ENCODE measurements at places on chromosomes 3 and 15.

GRCh38 chr15:60520013-60520824 lies 41.3 kb upstream of the ICE2 start:
- no peak for DNase-seq

GRCh38 chr3:101928890-101929289 lies 79.6 kb downstream of the NFKBIZ start:
- no peak for DNase-seq

DNA sequence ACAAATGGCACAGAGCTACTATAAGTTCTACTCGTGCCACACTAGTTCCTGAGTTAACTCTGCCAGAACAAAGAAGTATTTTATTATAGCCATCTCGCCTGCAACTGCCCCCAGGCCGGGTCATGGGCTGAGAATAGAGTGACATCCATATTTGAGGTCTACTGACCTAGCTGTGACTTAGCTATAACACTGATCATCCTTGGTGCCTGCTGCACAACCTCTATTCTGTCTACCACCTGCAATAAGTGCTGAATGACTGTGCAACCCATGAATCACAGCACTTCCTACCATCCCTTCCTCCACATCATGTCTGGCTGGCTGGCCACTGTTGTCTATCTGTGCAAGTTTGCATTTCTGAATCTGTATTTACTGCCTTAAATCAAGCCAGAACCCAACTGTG lies 506.5 kb upstream of the TBL1XR1 start:
- DNase-seq: no peak

DNA sequence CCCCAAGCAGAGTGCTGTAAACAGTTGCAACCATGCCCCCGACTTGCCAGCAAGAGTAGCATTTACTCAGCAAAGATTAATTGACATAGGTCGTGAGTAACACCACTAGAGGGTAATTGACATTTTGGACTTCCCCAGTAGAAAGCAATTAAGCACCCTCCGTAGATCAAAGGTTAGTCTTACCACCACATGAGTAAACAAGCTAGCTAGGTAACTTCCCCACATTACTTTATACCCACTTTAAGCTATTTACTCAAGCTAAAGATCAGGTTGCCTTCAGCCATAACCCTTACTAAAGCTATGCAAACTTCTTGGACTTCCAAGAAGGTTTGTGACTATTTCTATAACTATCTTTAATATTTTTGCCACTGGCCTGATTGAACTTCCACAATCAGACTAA lies 1072.7 kb downstream of the OTOL1 start:
- DNase-seq: no peak

DNA sequence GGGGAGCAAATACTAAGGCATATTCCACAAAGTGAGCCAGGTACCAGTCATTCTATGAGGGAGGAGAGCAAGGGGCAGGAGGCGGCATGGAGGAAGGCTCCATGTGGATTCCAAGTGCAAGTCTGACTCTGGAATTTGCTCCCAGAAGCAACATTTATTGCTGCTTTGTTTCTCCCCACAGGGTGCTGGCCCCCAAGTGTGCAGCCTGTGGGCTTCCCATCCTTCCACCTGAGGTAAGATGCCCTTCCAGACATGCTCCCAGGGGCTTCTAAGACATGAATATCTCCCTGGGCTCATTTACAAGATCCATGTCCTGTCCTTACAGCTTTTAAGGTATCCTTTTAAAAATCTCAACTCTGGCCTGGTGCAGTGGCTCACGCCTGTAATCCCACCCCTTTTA lies 15.9 kb upstream of the SACM1L start:
- DNase-seq: no peak

DNA sequence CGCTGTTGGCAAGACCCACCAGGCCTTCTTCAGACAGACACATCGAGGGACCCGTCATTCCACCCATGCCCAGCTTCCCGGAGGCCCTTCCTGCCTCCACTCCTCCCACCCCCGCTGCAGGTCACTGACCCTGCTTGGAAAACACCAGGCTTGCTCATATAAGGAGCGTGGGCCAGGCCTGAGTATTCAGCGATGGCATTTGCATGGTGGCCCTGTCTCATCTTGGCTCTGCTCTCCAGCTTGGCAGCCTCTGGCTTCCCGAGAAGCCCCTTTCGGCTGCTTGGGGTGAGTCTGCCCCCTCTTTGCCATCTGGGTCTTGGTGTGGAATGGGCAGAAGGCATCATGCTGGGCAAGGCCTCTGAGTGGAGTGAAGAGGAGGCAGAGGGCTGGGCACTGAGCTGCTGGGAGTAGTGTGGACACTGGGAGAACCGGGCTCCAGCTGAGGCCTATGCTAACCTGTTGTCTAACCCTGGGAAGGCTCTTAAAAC lies at the start of gene ITIH3:
TSS of gene ITIH3 (plus strand) at position 185 of the 488 bp plus-strand sequence. CDS start at position 193, 8 bp downstream.
- DNase-seq: no peak

GRCh38 chr3:45954306-45954705 lies 11.0 kb downstream of the CXCR6 start:
- DNase-seq: no peak

DNA sequence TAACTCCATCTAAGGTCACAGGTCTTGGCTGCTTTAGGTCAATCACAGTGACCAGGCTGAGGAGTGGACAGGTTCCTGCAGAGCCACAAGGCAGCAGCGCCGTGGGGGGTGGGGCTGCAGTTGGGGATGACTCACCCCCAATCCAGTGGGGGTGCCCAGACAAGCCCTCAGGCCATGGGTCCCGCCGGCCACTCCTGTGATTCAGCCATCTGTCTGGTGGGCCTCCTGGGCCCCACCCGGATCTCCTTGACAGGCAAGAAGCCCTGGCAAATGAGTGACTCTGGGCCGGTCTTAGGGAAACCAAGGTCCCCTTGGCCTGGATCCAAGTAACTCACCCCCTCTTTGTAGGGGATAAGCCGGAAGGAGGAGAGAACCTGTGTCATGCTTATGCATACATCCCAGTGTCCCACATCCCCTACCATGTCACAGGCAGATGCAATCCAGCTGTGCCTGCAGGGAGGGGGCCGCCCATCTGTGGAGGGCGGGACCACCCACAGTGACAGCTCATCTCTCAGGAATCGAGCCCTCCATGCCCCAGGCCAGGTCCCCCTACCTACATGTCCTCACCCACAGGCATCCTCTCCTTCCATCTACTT lies 495 bp upstream of the COL7A1 start:
- no peak for DNase-seq

- DNase-seq: no peak
Observed at GRCh38 chr3:152857082-152857481, 22.2 kb downstream of the P2RY1 start.

GRCh38 chr3:192408647-192409200 lies 318.6 kb downstream of the FGF12 start:
- DNase-seq: peak; percentile 14

DNA sequence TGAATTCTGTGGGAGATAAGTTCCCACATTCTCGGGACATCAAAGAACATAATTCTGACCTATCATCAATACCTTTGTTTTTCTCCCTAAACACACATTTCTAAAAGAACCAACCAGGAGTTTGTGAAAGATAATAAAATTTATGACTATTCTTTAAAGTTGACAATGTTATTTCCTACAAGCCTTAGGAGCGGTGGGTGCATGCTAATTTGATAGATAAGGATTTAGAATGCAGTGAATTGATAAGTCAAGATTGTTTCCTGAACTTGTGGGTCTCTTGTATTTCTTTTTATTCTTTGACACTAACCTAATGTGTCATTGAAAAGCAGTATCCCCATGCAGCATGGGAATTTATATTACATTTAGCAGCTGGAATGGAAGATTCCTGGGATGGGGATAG lies 10.3 kb upstream of the UBE2E2 start:
- DNase-seq: no peak

GRCh38 chr3:43632269-43632733 lies 10.5 kb upstream of the ANO10 start:
- no peak for DNase-seq

DNA sequence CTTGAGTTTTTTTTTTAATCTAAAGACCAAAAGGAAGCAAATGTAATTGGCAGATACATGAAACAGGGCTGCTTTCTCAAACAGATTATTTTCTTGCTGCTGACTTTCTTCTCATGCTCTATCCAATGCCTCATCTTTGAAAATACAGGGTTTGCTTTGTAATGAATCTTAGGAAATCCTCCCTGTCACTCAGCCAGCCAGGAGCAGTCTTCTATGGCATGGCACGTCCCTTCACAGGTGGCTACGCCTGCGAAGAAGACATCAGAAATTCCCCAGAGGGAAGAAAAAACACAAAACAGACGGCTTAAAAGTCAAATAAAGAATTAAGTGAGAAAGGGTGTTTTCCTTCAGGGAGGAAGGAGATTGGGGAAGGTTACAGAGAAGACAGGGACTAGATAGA lies 242.5 kb downstream of the IGSF11 start:
- DNase-seq: no peak

DNA sequence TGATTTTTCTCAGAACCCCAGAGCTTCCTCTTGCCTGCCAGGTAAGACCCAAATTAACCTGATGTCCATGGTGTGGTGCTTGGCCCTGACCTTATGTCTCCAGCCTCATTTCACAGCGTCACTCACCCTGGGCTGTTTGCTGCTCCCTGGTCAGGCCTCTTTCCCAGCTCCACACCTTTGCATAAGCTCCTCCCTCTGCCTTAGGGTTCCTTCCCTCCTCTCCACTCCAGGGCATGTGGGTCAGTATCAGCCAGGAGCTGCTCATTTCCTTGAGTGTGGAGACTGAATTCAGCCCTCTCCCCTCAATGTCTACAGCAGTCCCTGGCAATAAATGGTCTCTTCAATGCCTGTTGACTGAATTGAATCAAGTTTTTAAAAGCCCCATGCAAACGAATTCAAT lies 75.6 kb upstream of the ANKRD34C start:
- DNase-seq: no peak

DNA sequence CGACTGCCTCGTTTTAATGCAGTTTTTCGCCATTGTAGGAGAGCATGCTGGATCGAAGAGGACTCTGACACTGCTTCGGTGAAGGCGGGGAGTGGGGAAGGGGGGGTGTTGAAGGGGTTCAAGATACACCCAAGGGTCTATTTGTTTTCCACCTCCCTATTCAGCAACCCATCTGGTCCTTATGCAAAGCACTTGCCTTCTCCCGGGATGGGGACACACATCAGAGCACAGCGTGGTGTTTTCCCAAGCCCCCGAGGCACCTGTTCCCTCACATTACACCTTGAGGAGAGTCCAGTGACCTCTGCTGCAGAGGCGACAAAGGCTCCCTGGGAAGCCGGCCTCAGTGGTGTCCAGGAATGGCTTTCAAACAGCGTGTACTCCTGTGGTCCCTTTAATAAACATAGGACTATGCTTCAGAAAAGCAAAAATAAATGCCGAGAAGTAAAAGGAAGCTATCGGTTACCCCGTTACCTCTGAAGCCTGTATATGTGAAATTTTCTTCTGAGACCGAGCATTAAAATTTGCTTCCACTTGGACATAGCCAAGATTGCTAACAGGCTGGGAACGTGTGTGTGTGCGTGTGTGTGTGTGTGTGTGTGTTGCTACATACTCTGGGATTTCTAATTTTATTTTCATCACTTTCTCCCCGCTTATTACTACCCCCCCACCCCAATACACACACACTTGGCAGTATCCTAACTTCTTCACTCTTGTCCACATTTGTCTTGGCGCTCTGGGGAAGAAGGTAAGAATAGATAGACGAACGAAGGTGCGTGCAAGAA lies 53.2 kb downstream of the CCDC54 start:
- peak; percentile 14 for DNase-seq

DNA sequence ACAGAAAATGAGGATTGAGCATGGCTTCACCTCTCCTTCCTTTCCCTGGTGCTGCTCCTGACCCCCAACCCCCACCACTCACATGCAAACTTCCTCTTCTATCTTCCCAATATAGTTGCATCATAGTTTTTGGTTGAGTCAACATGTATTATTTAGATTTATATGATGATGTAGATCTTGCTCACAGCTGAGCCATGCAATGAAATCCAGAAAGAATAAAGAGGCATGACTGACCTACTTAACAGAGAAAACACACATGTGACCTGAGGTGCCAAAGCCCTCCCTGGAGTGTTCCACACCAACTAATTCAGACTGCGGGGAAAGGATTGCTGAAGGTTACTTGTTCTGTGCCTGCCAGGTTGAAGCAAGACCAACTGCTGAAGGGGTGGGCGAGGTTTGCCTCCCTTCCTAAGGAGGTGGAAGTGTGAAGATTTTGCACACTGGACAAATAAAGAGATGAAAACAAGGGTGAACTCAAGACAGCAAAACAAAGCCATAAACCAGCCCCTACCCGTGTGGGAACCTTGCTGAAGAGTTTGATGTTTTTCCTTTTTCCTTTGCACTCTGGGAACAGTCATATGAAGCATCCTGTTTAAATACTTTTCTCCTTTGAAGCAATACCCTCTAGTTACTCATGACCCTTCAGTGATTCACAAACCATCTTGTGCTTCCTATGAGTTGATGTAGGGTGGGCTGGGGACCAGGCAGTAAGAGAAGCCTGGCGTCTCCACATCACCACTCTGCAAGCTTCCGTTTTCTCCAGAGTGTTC lies 155.2 kb upstream of the UBE2E1 start:
- DNase-seq: no peak

DNA sequence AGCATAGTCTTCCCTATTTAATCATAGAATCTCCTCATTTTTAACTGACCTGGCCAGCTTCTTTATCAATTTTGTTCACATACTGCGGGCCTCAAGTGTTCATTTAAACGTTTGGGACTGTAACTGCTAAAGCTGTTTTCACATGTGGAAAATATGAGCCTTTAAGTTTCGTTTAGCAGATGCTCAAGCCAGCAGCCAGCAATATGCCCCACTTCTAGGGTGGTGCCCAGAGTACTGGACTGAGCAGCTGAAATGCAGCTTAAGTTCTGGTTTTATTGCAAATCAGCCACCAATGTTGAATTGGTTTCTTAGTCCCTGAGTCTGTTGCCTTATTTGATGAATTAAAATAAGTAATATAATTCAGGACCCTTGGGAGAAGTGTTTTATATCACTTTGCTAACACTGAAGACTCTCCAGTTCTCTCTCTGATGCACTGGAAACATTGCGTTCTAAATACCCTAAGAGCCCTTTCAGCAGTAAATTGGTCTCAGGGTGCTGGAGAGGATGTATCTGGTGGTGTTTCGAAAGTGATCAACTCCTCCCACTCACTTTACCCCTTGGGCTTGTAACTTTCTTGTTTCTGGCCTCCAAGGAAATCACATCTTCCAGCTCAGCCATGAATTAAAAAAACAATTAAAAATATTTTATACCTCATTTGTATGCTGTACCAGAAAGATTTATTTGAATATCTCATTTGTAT lies 61.7 kb downstream of the B3GALNT1 start:
- DNase-seq: peak; percentile 29

DNA sequence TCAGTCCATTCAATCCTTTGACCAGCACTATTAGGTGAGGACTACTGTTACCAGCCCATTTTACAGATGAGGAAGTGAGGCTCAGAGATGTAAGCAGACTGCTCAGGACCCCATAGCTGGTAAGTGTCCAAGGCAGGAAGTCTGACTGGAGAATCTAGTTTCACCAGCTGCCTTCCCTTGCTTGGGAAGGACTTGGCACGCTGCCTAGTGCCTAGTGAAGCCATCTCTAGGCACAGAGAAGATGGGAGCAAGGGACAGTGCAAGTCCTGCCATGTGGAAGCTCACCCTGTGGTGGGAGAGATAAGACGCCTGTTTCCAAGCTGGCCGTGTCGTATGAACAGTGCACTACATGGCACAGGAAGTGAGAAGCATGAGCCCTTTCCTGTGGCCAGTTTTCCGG lies 111.8 kb upstream of the TMC3 start:
- DNase-seq: no peak

GRCh38 chr3:55639896-55640765 lies 153.0 kb upstream of the WNT5A start:
- DNase-seq: no peak

GRCh38 chr3:172595664-172596393 lies 72.6 kb upstream of the TNFSF10 start:
- DNase-seq: peak; percentile 71

- DNase-seq: no peak
Observed at GRCh38 chr15:55353025-55353424, 34.0 kb downstream of the PIGB start.

GRCh38 chr3:15531346-15531745 lies 9.8 kb upstream of the COLQ start:
- DNase-seq: no peak

All from GM10248 (cell line).